ENCODE measurements at places on chromosomes 2 and 18.
A peak's percentile ranks its signal among the peaks of the same experiment; 100 is the strongest.

DNA sequence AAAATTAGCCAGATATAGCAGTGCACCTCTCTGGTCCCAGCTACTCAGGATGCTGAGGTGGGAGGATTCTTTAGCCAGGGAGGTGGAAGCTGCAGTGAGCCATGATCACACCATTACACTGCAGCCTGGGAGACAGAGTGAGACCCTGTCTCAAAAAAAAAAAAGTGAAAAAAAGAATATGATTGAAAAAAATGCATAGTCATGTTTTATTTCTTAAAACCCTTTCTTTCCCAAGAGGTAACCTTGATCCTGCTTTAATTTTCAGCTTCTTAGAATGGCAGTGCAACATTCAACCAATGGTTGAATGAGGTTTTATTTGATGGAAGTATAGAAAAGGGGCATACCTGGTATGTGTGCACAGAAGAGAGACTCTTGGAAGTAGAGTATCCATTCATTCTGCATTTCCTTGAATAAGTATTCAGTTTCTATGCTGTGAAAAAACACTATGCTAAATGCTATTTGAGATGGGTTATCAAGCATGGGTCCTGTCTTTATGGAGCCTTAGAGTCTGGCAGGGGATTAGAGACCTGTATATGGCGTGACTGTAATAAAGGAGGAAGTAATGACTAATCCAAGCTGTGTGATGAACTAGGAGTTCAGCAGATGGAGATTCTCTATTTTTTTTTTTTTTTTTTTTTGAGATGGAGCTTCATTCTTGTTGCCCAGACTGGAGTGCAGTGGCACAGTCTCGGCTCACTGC, 146.3 kb downstream of the WDSUB1 start:
- no peak for DNase-seq

GRCh38 chr2:5290900-5291546, 401.2 kb upstream of the SOX11 start:
- no peak for DNase-seq

DNA sequence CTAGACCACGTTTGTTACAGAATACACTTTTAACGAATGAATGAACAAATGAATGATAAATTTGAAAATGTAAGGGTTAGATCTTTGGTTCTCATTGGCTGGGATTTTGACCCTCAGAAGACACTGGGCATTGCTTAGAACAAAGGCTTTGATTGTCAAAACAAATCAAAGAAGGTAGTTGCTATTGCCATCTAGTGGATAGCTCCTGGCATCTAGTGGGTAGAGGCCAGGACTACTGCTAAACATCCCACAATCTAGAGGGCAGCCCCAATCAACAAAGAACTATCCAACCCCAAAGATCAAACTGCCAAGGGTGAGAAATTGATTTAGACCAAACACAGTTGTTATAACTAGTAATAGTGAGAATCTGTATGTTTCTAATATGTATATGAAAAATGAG, 552.3 kb downstream of the KCNJ3 start:
- no peak for DNase-seq

- no peak for DNase-seq
Observed at GRCh38 chr2:201258666-201259615, 1.4 kb upstream of the CASP8 start.

- peak; percentile 40 for DNase-seq
Observed at GRCh38 chr18:74896390-74896991, 298.8 kb downstream of the ZNF407 start.

DNA sequence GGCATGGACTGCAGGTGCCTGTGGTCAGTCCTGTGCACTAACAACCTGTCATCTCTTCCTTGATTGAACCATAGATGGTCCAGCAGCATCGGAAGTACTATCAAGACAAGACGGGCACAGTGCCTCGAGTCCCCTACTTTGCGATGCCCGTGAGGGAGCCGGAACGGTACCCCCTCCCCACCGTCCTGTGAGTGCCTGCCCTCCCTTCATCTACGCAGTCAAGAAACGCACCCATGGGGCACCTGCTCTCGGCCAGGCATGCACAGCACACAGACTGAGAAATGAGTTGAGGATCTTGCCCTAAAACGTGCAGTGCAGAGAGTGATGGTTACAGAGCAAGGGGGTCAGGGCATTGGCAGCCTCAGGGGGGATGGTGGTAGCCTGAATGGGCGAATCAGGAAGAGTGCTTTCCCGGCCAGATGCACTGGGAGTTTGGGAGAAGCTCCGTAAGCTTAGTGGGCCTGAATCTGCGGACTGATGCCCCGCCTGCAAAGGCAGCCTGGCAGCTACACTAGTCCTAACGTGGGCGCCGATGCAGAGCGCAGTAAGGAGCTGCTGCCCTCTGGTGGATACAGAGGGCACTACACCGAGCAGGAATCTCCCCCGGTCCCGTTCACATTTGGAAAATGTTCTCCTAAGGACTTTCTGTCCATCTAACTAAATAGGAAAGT, 63.6 kb downstream of the CIB4 start:
- DNase-seq = peak; percentile 75

DNA sequence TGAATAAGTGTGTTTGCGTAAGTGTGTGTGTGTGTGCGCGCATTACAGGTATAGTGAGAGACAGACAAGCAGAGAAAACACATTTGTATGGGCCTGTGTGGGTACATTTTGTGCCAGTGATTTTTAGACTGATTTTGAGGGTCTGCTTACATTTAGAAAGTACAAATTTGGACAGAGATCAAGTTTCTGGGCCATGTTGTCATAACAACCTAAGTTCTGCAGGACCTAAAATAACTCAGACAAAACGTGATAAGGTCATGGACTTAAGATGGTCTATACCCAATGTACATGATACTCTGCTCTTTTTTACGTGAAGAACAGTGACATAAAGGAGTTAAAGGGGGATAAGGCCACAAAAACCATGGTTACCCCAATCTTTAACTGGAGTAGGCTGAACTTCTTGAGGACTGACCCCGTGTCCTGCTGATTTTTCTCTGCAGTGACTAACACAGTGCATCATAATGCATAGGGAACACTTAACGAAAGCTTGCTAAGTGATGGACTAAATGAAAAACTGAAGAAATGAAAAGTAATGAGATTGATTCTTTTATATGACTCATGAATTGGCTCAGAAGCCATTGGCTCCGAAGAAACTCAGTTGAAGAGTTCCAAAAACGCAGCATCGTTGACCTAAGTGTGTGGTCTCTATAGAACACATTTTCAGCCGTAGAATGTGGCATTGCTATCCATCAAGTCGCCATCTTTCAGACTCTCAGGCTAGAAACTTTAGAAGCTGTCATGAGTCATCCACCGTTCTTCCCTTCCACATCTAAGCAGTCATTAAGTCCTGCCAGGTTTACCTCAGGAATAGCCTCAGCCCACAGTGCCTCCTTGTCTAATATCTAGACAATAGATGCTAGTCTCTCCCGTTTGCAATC, 61.6 kb upstream of the NCOA1 start:
- DNase-seq = no peak

DNA sequence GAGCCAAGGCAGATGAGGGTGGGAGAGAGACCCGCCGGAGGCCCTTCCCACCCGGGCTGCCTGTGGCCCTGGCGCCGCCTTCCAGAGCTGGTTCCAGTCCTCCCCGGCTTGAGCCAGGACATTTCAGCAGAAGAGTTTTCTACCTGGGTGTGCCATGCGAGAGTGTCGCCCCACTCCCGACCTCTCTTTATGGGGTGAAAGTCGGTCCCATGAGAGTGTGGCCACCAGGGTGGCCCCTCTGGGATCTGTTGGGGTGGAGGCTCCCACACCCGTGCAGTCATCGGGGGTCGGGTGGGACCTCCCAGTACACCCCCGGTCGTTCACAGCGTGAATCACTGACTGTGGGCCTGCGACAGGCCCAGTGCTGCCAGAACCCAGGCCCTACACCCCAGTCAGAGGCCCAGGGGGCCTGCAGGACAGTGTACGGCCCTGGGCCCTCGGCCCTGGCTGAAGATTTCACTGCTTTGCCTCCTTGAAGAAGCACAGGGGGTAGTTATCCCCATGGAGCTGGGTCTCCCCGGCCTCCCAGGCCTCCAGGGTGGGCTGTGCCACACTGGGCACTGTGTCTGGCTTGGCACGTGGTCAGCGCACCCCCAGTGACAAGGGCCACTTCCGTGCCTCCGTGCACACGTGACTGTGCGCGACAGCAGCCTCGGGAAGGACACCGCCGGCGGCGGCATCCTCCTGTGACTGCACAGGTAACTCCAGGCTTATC, 5.9 kb downstream of the NFATC1 start:
- no peak for DNase-seq

GRCh38 chr18:46810481-46811000, 53.7 kb upstream of the ST8SIA5 start:
- no peak for DNase-seq

DNA sequence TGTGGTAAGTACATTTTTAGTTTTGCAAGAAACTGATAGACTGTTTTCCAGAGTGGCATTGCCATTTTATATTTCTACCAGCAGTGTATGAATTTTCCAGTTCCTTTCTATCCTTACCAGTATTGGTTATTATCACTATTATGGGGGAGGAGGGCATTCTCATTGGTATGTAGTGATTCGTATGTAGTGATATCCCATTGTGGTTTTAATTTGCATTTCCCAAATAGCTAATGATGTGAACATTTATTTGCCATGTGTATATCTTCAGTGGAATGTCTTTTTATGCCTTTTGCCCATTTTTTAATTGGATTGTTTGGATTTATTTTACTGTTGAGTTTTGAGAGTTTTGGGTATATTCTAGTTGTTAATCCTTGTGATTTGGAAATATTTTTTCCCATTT, 16.9 kb downstream of the EIF5B start:
- no peak for DNase-seq

DNA sequence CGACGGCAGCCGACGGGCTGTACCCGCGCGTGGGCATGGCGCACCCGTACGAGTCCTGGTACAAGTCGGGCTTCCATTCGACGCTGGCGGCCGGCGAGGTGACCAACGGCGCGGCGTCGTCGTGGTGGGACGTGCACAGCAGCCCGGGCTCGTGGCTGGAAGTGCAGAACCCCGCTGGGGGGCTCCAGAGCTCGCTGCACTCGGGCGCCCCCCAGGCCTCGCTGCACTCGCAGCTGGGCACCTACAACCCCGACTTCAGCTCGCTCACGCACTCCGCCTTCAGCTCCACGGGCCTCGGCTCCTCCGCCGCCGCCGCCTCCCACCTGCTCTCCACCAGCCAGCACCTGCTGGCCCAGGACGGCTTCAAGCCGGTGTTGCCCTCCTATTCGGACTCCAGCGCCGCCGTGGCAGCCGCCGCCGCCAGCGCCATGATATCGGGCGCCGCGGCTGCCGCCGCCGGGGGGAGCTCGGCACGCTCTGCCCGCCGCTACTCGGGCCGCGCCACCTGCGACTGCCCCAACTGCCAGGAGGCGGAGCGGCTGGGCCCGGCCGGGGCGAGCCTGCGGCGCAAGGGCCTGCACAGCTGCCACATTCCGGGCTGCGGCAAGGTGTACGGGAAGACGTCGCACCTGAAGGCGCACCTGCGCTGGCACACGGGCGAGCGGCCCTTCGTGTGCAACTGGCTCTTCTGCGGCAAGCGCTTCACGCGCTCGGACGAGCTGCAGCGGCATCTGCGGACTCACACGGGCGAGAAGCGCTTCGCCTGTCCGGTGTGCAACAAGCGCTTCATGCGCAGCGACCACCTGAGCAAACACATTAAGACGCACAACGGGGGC, 2.0 kb downstream of the SP9 start:
- DNase-seq = peak; percentile 58

GRCh38 chr2:64808092-64808491, 154.4 kb upstream of the SERTAD2 start:
- DNase-seq = no peak

DNA sequence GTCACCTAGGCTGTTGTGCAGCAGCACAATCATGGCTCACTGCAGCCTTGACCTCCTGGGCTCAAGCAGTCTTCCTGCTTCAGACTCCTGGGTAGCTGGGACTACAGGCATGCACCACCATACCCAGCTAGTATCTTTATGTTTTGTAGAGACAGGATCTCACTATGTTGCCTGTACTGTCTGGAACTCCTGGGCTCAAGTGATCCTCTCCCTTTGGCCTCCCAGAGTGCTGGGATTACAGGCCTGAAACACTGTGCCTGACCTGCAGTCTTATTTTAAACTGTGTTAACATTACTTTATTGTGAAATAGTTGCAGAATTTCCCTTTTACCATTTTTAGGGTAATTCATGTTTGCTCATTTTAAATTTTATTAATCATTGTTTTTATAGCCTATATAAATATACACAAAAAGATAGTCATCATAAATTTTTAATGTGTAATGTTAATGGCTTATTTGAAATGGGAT, 24.6 kb downstream of the EML4 start:
- DNase-seq = no peak

DNA sequence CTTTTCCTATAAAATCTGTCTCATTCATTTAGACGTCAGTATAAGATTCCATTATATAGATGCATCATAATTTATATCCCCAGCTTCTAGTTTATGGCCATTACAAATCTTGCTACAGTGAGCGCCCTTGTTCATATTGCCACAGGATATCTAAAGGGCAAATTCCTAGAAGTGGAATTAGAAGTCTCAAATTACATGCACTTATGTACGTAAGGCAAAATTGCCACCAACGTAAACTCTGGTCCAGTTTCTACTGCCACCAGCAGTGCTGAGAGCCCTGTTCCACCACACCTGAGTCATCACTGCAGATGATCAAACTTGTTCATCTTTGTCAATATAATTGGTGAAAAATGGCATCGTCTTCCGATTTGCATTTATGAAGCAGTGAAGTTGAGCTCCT, 90.9 kb upstream of the ID2 start:
- no peak for DNase-seq

DNA sequence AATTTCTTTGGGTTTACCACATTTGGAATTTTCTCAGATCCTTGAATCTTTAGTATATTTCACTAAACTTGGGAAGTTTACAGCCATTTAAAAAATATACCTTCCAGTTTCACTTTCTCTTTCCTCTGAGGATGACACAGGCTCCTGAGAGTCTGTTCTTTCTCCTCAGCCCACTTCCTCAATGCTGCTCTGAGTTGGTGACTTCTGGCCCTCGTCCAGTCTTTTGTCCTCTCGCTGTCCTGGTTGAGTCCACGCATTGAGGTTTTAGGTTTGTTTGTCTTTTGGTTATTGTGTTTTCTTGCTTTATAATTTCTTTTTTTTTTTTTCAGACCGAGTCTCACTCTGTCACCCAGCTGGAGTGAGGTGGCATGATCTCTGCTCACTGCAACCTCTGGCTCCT, 40.7 kb upstream of the GALR1 start:
- DNase-seq = peak; percentile 23

- no peak for DNase-seq
Observed at GRCh38 chr2:42012137-42012536, 35.7 kb upstream of the PKDCC start.

DNA sequence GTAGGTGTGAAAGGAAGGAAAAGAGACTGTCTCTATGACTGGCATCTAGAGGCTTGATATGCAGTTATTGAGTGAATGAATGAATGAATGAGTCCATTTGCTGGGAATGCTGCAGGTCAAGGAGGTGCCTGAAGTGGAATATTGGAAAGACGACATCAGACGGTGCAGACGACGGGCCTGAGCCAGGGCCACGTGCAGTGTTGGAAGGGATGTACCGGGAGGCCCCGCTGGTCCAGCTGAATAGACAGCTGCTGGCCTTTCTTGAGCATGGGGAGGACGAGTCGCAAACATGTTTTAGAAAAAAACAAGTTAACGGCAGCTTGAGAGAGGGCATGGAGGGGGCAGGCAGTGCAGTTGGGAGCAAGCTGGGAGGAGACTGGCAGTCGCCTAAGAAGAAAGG, 237.1 kb upstream of the PXDN start:
- no peak for DNase-seq

GRCh38 chr2:99150706-99151105, 4.0 kb downstream of the TSGA10 start:
- DNase-seq = no peak

All from activated CD4-positive, alpha-beta T cell treated with anti-CD3 and anti-CD28 coated beads for 48 hours (primary cell).